ENCODE measurements at places on chromosomes 1 and 21.

DNA sequence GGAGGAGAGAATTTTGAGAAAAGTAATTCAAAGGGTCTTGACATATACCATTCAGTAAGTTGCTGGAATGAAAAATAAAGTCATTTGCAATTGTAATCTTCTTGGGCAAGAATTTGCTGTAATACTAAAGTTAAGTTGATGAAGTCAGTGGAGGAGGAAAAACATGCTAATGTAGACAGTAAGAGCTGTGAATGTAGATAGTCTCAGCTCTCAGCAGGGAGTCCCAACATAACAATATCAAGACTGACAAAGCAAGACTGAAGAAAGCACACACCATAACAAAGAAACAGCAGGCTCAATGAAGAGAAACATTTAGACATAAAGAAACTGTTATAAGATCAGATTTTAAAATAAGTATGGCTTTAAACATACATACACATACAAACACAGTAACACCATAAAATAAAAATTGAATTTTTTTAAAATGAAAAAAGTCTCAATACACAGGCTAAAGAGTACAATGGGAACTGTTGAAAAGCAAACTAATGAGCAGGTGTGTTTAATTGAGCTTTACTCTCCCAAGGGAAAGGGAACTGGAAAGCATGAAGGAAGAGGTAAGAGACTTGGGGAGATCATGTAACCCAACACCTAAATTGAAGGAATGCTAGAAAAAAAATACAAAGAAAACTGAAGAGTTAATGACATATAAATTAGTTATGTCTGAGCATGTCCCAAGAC lies 336.3 kb upstream of the NCAM2 start:
- no peak for DNase-seq

DNA sequence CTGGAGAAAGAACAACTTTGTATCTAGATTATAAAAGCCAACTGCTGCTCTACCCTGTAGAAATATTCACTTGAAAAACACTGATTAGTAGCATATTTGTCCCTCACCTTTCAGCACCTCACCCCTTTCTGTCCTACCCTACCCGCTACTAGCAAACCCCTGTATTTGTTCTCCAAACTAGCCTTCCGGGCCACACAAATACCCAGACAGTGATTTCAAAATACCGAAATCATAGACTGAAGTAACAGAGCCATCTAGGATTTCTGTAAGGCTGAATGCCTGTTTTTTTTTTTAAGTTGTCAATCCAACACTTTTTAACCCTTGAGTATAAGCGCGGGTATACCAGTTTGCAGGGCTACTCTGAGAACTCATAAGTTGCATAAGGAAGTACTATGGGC lies 398 bp upstream of the DPT start:
- no peak for DNase-seq

DNA sequence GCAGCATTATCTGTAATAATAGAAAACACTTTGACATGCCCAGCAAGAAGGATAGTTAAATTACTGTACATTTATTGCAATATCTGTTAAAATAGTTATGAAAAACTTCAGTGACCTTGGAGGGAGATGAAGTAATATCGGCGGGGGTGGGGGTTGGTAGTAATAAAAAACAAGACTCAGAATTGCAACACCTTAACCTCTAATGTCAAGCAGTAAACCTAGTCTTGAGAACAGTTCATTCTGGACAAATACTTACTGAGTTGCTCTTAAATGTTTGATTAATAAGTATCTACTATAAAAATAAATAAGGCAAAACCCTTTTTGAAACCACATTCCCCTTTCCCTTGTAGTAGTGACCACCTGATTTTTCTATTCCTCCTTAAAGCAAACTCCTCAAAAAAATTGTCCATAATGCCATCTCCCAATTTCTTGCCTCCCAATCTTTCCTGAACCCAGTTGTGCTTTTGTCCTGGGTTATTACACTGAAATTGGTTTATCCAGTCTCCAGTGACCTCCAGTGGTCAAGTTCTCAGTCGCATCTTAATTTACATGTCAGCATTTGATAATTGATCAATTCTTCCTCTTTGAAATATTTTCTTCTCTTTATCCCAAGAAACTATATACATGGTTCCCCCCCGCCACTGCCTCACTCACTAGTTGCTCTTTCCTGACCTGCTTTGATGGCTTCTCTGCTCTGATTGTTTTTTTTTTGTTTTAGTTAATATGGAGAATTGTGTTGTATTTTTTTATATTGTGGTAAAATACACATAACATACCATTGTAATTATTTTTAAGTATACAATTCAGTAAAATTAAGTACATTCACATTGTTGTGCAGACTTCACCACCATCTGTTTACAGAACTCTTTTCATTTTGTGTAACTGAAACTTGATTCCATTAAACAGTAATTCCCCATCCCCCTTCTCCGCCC lies 36.8 kb downstream of the RAP1A start:
- no peak for DNase-seq

DNA sequence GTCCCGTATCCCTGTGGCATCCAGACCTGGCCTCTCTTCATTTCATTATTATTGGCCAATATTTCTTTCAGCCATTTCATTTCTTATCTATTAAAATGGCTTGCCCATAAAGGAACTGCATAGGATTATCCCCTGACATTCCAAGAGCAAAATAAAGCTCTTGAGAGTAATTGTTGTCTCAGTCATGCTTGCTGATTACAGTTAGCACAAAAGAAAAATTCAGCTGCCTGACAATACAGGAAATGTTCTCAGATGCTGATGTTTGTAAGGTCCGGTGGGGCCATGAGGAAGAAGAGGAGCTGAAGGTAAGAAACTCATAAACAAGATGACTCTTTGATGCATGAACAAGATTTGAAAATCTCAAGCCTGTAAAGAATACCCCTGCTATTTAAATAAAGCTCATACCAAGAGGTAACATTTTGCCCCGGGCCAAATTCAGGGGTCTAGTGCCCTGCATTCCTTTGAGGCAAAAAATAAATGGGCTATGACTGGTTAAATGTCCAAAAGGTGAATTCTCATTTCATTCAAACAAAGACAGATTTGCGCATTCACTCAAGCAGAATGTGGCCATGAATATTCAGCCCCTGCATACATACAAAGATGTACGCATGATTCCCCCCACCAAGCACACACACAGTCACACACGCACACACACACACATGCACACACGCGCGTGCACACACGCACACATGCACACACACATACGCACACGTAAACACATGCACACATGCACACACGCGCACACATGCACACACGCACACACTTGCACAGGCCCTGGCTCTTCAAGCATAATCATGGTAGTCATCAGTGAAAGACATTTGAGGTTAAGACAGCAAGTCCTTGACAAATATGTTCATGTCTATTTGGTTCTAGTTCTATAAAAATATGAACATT lies 44.8 kb downstream of the KCNJ15 start:
- DNase-seq = no peak

DNA sequence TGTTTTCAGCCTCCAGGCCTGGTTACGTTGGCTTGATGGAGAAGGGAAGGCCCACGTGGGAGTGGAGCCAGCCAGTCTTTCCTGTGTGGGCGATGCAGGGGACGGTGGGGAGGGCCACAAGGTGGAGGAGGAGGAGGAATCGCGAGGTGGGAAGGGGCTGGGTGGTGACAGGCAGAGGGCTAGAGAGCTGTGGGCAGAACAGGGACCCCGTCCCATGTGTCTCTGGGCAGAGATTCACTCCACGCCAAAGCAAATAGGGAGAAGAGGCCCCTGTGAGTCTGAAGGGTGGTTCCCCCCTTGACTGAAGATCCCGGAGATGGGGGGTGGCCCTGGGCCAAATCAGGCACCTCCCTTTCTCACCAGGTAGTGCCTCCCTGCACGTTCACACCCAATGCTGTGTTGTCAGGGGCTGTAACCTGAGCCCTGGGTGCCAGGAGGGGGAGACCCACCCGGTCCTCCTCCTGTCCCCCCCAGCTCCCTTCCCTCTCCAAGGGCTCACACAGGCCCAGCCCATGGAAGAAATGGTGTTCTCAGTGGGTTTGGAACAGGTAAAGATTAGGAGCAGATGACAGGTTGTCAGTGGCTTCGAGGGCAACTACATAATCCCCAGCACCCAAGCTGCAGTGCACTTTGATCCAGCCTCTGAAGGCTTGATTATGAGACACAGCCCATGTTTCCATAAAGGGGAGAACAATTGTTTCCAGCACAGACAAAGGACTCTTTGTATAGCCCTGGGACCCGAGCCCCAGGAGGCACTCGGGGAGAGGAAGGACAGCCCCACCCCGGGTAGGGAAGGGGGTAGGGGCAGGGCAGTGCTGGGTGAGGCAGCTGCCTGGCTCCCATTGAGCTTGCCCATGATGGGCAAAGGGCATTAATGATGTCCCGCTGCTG lies 37.7 kb upstream of the GPR37L1 start:
- no peak for DNase-seq

GRCh38 chr21:32562915-32563314 lies 22.4 kb downstream of the TCP10L start:
- DNase-seq = no peak

DNA sequence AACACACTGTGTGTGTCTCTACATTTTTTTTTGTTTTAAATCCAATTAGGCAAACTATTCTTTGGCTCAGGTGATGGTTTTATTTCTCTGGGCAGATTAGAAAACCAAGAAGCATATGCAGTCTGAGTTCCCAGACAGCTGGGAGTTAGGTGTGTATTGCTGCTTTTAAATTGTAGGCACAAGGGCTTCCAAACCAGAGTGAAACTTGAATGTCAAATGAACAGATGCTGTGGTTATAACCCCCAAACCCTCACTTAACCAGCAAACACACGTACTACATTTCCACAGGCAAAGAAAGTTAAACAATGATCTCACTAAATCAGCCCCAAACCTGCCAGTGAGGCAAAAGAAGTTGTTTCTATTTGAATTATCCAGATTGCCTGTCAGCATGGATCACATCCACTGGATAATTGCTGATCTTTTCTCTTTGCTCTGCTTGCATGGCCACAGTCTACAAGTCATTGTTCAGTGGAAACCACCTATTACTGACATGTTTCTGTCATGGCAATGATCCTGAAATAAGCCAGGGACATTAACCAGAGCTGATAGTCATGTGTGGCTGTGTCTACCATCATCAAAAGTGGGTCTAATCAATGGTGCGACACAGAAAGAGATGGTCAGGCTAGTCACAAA lies 576.5 kb upstream of the PLXNA2 start:
- no peak for DNase-seq

GRCh38 chr1:164443836-164444235 lies 115.1 kb upstream of the PBX1 start:
- DNase-seq = no peak

- DNase-seq = no peak
These were observed 232.8 kb downstream of the CHRM3 start for GRCh38 chr1:239619190-239619589.

DNA sequence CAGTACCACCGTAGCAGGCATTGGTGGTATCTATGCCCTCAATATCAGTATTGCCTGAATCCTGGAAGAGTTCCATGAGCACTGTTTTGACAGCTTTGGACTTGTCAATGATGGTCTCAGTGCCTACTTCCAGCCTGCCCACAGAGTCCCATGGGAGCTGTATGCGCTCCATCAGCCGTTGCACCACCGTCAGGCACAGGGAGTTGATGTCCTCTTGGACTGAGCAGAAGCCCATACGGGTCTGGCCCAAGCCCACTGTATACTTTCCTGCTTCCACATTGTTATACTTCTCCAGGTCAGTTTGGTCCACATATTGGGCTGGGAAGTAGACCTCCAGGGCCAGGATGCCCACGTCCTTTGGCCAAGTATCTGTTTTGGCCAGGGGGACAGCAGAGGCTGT lies 4.5 kb downstream of the HMGCS2 start:
- no peak for DNase-seq

DNA sequence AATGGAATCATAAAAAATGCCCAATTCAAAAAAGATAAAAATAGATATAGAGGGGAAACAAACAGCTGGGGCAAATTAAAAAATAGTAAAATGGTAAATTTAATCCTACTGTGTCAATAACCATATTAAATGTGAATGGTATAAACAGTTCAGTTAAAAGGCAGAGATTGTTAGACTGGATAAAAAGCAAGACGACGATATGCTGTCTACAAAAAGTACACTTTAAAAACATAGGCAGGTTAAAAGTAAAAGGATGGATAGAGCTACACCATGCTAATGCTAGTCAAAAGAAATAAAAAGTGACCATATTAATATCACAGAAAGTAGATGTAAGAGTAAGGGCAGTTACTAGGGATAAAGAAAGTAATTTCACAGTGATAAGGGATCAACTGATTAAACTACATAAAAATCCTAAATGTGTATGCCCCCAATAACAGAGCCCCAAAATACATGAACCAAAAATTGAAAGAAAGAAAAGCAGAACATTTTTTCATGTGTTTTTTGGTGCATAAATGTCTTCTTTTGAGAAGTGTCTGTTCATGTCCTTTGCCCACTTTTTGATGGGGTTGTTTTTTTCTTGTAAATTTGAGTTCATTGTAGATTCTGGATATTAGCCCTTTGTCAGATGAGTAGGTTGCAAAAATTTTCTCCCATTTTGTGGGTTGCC lies 27.4 kb downstream of the MORN1 start:
- no peak for DNase-seq

- no peak for DNase-seq
These were observed 184.7 kb upstream of the SGIP1 start for GRCh38 chr1:66349242-66349641.

- no peak for DNase-seq
These were observed 68.4 kb upstream of the ADGRL4 start for GRCh38 chr1:79074975-79075374.
